Temporal lobe (tissue), 4 donors: ENCODE measurements at places on chromosomes 3 and 15. TPM values are rescaled to one million over a fixed set of nuclear protein-coding genes. Genes with fewer than 3 reads are reported as not detected.

The STAB1 gene
- total RNA-seq, result 5.9 TPM

The LRRFIP2 gene
- total RNA-seq, result 46.5 TPM

The ETV5 gene
- total RNA-seq, result 28.8 TPM

The ADGRG7 gene
- total RNA-seq, result under 0.01 TPM

The PPIP5K1 gene
- total RNA-seq, result 20.4 TPM

The BNC1 gene
- under 0.01 TPM for total RNA-seq

The ATRIP gene
- total RNA-seq, result 4.7 TPM

The KCNMB3 gene
- total RNA-seq, result 1.7 TPM
